NCI-H1436 (cell line): ENCODE measurements at places on chromosomes 2 and 18.

DNA sequence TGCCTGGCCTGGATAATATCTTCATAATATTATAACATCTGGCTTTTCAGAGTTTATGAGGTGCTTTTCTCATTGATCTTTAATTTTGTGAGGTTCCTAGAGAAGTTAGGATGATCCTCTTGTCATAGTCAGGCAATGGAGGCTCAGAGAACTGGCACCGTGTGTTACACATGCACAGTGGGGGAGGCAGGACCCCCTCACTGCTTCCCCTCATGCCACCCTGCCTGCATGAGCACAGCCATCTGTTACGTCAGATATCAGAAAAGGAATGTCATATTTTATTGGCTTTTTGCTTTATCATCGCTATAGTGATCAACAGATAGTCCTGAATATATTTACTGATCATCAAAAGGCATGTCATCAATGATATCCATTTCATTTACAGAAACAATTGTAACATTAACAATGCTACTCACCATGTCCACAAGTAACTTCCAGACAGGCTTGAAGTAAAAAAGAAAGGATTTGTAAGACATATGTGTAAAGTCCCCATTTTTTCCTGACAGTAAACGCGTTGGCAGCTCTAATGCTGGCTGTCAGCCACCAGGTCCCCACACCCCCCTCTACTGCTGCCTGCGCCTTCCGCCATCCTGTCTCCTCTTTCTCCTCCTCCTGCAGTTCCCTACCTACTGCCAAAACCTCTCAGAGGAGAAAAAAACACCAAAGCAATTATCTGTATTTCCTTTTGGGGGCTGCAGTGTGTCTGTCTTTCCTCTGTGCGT is 18.8 kb downstream of the ENOSF1 start:
- DNase-seq = no peak

- no peak for DNase-seq
These were observed 206.5 kb downstream of the CPS1 start for GRCh38 chr2:210762604-210763588.

DNA sequence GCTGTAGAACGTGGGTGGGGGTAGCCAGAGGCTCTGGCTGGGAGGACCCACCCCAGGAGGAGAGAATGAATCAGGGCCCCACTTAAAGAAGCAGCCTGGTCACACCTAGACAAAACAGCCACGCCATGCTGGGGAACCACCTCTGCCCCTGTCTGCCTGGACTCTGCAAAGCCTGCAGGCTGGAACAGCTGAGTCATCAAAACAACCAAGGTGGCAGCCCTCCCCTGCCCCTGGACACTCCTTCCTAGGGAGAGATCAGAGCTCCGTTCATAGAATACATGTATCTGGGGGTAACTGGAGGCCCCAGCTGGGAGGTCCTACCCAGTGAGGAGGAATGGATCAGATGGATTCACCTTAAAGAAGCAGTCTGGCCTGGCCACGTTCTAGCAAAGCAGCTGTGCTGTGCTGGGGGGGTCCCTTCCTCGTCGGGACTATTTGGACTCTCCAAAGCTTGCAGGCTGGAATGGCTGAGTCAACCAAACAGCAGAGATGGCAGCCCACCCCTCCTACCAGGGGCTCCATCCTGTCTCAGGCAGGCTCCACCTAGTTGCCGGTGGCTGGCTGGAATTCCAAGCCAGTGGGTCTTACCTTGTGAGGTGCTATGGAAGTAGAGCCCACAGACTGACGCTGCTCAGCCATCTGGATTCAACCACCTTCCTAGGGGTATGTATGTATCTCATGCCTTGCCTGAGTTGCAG is 50.5 kb upstream of the NT5C1B start:
- DNase-seq = no peak

GRCh38 chr2:128303095-128303791 is 15.4 kb downstream of the HS6ST1 start:
- no peak for DNase-seq

GRCh38 chr2:240566203-240567136 is 1.8 kb upstream of the RNPEPL1 start:
- peak; percentile 82 for DNase-seq

DNA sequence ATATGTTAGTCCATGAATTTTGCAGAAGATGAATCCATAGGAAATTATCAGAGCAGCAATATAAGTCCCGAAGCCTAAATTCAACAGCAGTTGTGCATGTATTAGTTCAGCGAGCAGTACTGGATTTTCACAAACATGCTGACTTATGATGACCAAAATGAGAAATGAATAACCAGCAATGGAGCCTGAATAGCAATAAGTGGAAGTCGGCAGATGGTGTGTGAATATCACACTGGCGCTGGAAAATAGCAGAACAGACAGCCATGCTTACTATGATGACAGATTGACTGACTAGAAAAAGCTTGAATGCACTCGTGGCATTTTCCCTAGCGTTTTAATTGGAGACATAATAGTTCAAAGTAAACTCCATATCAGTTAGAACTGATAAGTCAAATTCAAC is 1114.5 kb downstream of the DSC3 start:
- no peak for DNase-seq

DNA sequence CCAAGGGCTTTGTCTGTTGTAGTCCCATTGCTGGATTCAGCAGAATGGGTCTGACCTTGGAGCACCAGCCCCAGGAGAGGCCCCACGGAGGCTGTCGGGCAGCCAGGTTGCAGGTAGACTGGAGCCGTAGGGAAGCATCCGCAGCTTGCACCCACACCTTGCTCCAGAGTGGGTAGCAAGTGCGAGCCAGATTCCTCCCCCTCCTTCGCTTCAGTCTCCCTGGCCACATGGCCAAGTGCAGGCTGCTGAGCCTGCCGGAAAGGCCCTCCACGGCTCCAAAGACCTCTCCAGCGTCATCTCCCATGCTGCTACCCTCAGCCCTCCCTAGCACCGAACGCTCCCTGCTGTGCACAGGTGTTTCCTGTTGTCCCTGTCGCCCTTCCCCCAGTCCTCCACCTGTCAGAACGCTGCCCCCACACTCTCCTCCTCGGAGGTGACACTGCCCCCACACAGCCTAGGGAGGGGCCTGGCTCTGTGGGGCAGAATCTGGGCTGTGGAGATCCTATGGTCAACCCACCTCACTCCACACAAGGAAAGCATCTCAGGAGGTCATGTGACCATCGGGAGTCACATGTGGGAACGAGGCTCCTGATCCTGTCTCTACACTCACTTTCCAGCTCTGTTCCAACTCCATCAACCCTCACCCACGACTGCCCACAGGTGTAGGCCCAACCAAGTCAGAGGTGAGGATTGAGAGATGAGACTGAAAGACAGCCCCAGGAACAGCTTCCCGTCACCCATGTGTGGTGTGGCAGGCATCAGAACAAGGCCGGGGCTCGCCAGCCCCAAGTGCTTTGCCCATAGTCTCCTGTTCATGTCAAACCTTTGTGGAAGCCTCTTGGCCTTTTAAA is 8.3 kb downstream of the KCNF1 start:
- DNase-seq = no peak

- DNase-seq = no peak
These were observed 17.0 kb upstream of the MTCL1 start for GRCh38 chr18:8688216-8688800.

- DNase-seq = no peak
These were observed 92.0 kb downstream of the SPP2 start for GRCh38 chr2:234142530-234142929.

GRCh38 chr18:44636241-44636640 is 44.4 kb upstream of the SETBP1 start:
- DNase-seq = no peak
